Heart right ventricle (tissue), 16 donors: ENCODE measurements at places on chromosomes 13 and 19.

DNA sequence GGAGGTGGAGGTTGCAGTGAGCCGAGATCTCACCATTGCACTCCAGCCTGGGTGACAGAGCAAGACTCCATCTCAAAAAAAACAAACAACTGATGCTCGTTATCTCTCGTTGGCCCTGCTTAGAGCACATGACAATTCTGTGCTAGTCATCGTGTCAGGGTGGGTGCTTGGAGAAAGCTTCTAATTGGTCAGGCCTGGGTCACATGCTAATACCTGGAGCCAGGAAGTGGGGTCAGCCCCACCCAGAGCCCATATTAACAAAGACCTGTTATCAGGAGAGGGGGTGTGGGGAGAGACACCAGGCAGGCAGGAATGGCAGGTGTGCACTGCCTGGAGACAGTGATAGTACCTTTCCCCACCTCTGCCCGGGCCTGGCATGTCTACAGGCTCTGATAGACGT, 84.9 kb downstream of the DPF1 start:
- no peak for DNase-seq

- peak; percentile 7 for DNase-seq
Observed at GRCh38 chr13:24161010-24161775, 673 bp downstream of the SPATA13 start.

DNA sequence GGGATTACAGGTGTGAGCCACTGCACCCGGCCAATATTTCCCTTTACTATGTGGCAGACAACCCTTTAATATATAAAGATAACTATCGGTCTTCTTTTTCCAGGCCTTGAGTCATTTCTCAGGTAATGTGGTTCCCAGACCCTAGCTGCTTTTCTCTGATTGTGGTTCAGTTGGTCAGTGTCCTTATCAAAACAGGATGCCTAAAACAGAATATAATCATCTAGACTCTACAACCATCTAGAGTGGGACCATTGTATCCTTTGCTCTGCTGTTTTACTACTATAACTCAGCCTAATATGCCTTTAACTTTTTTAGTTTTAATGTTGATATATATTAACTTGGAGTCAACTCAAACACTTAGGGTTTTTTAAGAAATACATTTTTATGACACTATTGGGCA, 30.0 kb upstream of the HMGB1 start:
- no peak for DNase-seq

DNA sequence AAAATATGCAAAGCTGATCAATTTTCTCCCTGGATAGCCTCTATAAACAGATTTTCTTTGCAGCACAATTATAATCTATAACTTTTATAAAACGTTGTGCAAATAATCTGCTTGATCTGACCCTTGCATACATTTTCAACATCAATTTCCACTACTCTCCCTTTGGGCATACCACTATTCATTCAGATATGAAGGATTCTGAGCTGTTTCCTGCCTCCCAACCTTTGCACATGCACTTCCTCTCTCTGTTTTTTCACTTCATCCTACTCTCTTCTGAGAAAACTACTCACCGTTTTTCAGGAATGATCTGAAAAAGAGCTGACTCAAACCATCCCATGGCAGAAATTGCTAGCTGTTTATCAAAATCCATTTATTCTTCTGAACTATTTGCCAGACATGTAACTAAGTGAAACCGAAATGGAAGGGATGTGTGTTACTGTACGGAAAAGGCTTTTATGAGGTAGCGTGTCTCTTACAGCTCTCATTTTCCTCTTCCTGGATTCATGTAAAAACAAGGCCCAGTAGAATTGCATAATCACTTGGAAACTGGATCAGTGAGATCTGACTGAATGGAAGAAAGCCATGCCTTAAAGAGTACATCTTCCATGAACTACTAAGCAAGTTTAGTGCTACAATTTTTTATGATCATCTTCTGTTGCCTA, 1447.3 kb upstream of the MIR17HG start:
- DNase-seq = no peak

GRCh38 chr19:18856385-18857126, 24.8 kb downstream of the UPF1 start:
- no peak for DNase-seq

DNA sequence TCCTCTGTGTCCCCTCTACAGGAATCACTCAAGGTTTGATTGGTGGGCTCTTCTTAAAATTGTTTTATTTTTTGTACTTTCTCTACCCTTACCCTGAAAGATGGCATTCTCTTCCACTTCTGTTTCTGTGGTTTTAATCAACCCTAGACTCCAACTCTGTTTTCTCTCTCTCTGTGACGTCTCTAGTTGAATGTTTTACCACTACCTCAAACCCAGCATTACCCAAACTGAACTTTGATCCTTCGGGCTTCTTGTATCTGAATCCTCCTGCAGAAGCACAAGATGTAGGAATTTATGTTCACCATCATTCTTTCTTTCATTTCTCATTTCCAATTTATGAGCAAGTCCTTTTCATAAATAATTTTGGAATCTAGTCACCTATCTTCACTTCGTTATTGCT, 39.9 kb downstream of the PCCA start:
- no peak for DNase-seq

- peak; percentile 25 for DNase-seq
Observed at GRCh38 chr19:5147978-5148793, 179.3 kb downstream of the KDM4B start.

DNA sequence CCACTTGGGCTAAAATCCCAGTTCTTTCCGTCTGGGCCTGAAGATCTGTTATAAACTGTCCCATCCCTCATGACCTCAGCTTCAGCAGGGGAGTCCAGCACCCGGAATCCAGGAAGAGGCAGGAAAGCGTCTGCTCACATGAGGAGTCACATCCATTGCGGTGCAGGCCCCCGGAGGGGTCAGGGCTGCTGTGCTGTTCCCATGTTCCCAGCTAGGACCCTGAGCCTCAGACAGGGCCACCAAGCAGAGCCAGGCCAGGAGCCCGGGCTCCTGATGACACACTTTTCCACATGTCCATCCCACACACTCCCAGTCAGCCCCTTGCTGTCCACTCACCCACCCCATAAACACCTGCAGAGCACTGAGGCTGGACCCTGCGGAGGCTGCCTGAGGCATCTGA, 45.3 kb upstream of the VSTM2B start:
- no peak for DNase-seq

DNA sequence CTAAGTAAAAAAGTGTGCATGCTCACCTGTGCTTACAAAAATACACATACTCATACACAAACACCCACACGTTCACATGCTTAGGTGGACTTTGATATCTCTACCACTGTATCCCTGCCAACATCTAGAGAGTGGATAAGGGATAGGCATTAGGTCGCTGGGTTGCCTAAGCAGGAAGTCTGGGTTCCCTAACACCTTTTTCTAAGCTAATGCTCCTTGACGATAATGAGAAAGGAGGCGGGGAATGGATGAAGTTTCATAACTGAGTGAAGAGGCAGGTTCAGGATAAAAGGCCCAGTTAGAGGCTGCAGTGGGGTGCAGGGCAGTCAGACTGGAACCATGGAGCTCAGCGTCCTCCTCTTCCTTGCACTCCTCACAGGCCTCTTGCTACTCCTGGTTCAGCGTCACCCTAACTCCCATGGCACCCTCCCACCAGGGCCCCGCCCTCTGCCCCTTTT, 41.9 kb upstream of the CYP2A7 start:
- no peak for DNase-seq

GRCh38 chr19:13930402-13930801, 7.8 kb downstream of the PODNL1 start:
- no peak for DNase-seq

DNA sequence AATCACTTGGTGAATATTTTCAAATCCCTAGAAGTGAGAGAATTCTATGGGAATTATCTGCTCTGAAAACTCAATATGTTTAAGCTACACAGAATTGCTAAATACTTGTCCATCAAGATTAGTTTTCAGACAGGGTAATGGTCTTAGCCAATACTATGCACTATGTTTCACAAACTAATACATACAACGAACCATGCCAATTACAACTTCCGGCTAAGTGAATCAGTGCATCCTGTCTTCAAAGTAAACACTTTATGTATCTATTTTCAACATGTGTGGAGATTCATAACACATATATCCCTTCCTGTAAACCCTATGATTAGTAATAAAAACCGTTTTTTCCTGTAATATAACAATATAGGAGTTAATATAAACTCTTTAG, 181.5 kb downstream of the POSTN start:
- DNase-seq = no peak

- no peak for DNase-seq
Observed at GRCh38 chr13:113901231-113901630, 37.4 kb upstream of the GAS6 start.

GRCh38 chr13:37665420-37665819, 66.9 kb upstream of the POSTN start:
- no peak for DNase-seq
